ENCODE measurements at places on chromosomes 1 and 21. TPM values are rescaled to one million over a fixed set of nuclear protein-coding genes. Genes with fewer than 3 reads are reported as not detected.

VWA5B1 gene
- not detected for polyA plus RNA-seq

NGF gene
- polyA plus RNA-seq: 1.00 TPM

CYP4Z1 gene
- polyA plus RNA-seq: not detected

CSRP1 gene
- polyA plus RNA-seq: 78.9 TPM

CCDC185 gene
- polyA plus RNA-seq: not detected

FAM167B gene
- 4.6 TPM for polyA plus RNA-seq

KPRP gene
- not detected for polyA plus RNA-seq

RGS8 gene
- 0.14 TPM for polyA plus RNA-seq

GPR3 gene
- polyA plus RNA-seq: 2.8 TPM

GRCh38 chr1:26257222-26257621 is 22.7 kb upstream of the SH3BGRL3 start:
- H3K27me3 ChIP-seq: no peaks in the 10 kb centered on the region
- DNase-seq: no peak
- H3K4me1 ChIP-seq: peaks cover 23% of the 10 kb centered on the region

GRCh38 chr21:35145626-35146233 is 96.6 kb upstream of the RUNX1 start:
- no peak overlapping the region for H3K4me3 ChIP-seq
- H3K4me1 ChIP-seq: no peaks in the 10 kb centered on the region
- no peak overlapping the region for H3K27ac ChIP-seq
- DNase-seq: no peak
- peaks cover 83% of the 10 kb centered on the region for H3K27me3 ChIP-seq

DNA sequence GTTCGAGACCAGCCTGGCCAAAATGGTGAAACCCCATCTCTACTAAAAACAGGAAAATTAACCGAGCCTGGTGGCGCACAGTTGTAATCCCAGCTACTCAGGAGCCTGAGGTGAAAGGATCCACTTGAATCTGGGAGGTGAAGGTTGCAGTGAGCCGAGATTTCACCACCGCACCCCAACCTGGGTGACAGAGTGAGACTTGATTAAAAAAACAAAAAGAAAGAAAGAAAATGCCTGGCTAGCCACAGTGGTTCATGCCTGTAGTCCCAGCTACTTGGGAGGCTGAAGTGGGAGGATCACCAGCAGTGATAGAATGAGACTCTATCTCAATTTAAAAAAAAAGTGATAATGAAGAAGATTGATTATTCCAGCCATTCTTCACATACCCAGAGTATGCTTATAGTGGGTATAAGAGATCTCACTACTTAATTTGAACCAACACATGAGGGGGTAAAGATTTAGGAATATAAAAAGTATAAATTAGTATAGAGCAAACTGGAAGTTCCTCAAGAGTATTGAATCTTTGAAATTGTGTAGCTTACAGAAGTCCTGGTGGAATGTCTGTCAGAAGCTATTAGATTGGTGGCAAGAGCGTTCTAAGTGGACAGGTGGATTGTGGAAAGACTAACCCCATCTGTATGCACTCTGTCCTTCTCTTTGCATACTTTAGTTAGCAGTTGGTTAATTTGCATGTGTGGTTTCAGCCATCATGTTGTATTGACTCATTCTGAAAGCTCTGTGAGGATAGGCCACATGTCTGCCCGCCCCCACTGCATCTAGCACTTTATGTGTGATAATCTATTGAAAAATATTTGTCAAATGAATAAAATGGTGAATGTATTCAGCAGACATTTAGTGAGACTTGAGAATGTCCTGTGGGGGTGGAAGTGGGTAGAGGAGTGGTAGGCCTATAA is 25.0 kb downstream of the RLF start:
- no peak overlapping the region for H3K4me3 ChIP-seq
- DNase-seq: no peak
- no peaks in the 10 kb centered on the region for H3K27me3 ChIP-seq
- peaks cover 16% of the 10 kb centered on the region for H3K36me3 ChIP-seq
- no peak overlapping the region for H3K27ac ChIP-seq

GRCh38 chr1:41935226-41935625 is 16.5 kb upstream of the HIVEP3 start:
- H3K36me3 ChIP-seq: no peaks in the 10 kb centered on the region
- no peaks in the 10 kb centered on the region for H3K4me1 ChIP-seq
- no peak for DNase-seq
- H3K27me3 ChIP-seq: peaks cover 6% of the 10 kb centered on the region
- no peak overlapping the region for H3K4me3 ChIP-seq
- no peak overlapping the region for H3K27ac ChIP-seq

DNA sequence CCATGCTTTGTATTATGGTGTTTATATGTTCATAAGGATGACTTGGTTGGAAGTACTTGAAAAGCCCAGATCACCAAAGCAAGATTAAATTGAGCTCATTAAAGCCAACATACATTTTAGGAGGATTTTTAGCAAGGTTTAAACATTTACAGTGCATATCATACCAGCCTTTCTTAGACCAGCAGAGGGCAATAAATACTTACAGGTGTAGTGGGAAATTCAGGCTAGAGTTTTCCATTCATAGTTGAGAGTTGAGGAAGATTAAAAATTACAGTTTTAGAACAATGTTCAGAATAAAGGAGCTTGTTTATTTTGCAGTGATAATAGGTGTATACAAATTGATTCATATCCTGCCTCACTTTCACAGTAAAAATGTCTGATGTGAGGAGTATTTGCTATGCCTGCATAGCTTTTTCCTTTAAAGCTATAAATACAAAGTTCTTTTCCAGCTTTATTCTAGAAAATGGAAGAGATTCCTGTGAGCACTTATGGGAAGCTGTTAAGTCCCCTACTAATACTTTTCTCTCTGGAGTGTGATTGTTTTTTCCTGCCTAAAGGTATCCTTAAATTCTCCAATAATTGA is 35.3 kb downstream of the DTL start:
- peak; percentile 76 for DNase-seq
- H3K27me3 ChIP-seq: no peaks in the 10 kb centered on the region
- H3K36me3 ChIP-seq: no peaks in the 10 kb centered on the region
- peaks cover 15% of the 10 kb centered on the region for H3K4me1 ChIP-seq

DNA sequence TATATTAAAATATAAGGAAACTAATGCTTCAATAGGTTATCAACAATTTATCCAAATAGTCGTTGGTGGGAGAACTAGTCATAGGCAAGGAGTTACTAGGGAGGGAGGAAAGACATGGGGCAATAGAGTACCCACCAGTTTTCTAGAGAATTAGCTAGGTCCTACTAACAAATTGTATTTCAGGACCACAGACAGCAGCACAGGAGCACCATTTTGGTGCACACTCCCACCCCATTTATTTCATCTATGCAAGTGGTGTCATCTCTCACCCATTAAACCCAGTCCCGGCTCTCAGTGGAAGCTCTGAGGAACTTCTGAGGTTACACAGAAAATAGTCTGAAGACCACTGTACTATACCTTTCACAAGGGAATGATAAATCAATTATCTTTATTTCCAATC is 89.0 kb upstream of the BCAR3 start:
- DNase-seq: peak; percentile 38
- H3K27me3 ChIP-seq: peaks cover 35% of the 10 kb centered on the region
- H3K36me3 ChIP-seq: no peaks in the 10 kb centered on the region

- H3K4me3 ChIP-seq: peak overlapping the region; percentile 52
- no peak overlapping the region for H3K27ac ChIP-seq
- DNase-seq: no peak
- H3K36me3 ChIP-seq: no peaks in the 10 kb centered on the region
These were observed 2.0 kb upstream of the ATF3 start for GRCh38 chr1:212606395-212607205.

GRCh38 chr21:37407719-37408420 is 41.3 kb downstream of the DYRK1A start:
- H3K4me3 ChIP-seq: no peak overlapping the region
- DNase-seq: peak; percentile 38
- H3K27me3 ChIP-seq: no peaks in the 10 kb centered on the region
